NCI-H774 (cell line): ENCODE measurements at places on chromosomes 11 and 22.

DNA sequence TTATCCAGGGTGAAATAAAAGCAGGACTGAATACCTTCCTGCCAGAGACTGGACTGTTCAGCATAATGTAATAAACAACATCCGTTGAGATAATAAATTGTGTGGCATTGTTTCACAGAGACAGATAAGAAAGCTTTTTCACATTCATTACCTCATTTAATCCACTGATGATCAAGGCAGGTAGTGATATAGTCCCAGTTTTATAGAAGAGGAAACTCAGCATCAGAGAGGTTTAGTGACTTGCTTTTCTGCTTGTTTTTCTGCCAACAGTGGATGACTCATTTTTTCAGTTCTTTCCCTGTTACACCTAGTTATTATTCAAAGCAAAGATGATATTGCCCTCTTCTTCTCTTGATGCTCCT lies 4.0 kb downstream of the MYO18B start:
- DNase-seq = no peak

GRCh38 chr11:13108416-13108815 lies 99.3 kb downstream of the RASSF10 start:
- DNase-seq = no peak

DNA sequence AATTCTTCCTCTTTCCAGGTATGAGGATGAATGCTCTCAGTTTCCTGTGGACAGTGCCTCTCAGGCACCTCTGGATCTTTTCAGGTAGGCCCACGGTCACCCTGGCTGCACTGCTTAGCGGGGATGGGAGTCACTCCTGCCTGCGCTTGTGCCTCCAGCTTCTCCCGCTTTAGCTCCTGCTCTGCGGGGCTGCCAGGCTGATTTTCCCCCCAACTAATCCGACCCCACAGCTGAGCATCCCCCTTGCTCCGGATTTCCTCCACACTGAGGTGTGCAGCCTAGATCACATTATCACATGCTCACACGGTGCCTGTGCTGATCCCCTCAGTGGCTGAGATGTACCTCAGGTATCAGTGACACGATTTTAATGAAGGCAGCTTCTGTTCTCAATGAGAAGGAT lies 879.1 kb downstream of the OPCML start:
- DNase-seq = no peak

- peak; percentile 44 for DNase-seq
Measured at GRCh38 chr11:24496736-24497725, at the start of gene LUZP2. LUZP2 (plus strand) TSS chr11:24497053.

DNA sequence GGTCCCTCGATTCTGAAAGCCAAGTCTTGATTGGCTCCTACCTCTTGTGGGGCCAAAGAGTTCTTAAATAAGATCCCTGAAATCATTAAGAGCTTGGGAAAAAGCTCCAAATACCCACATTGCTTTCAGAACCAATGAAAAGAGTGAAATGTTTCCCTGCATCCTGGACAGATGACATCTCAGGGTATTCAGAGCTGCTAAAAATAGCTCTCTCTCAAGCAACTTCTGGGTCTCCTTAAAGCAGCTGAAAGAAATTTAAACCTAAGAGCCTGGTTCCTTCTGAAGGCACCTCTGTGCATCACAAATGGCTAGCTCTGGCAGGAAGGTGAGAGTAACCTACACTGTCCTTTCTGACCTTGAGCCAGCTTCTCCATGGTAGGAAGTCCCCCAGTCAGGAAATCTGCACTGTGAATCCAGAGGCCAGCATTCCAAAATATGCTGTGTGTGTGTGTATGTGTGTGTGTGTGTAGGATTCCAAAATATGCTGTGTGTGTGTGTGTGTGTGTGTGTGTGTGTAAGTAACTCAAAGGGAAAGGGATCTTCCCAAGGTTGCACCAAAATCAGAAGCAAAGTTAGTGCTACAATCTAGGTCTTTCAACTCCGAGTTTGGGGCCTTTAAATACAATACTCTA lies 50.1 kb downstream of the RELT start:
- no peak for DNase-seq

GRCh38 chr22:44464000-44464399 lies 34.0 kb downstream of the RTL6 start:
- no peak for DNase-seq

- peak; percentile 96 for DNase-seq
Measured at GRCh38 chr11:57667736-57668433, at the start of gene ZDHHC5. ZDHHC5 (plus strand) TSS chr11:57668114; CDS start chr11:57673091, 4,977 bp downstream.

DNA sequence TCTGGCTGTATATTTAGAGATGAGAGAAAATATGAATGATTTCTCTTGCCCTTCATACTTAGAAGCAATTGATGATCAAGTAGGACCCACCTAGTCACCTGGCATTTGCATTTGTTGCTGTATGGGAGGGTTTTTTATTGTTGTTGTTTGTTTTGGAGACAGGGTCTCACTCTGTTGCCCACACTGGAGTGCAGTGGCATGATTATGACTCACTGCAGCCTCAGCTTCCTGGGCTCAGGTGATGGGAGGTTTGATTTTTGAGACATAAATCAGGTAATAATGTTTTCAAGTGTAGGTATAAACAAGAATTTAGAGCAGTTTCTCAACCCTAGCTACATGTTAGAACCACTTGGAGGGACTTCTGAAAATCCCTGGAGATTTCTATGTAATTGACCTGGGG lies 63.0 kb downstream of the TNRC6B start:
- DNase-seq = no peak

GRCh38 chr11:72721689-72722049 lies 30.5 kb downstream of the ARAP1 start:
- no peak for DNase-seq

DNA sequence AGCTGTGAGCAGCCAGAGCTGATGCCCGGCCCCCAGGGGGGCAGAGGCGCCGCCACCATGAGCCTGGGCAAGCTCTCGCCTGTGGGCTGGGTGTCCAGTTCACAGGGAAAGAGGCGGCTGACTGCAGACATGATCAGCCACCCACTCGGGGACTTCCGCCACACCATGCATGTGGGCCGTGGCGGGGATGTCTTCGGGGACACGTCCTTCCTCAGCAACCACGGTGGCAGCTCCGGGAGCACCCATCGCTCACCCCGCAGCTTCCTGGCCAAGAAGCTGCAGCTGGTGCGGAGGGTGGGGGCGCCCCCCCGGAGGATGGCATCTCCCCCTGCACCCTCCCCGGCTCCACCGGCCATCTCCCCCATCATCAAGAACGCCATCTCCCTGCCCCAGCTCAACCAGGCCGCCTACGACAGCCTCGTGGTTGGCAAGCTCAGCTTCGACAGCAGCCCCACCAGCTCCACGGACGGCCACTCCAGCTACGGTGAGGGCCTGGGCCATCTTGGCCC lies 6.1 kb downstream of the CDC42EP1 start:
- DNase-seq = no peak
